Neural progenitor cell (in vitro differentiated cells): ENCODE measurements at places on chromosomes 5 and 9. TPM values are rescaled to one million over a fixed set of nuclear protein-coding genes. Genes with fewer than 3 reads are reported as not detected.

- H3K4me3 ChIP-seq = no peak overlapping the region
- H3K27ac ChIP-seq = no peak overlapping the region
- H3K27me3 ChIP-seq = no peaks in the 10 kb centered on the region
Measured at GRCh38 chr9:581673-582497, 259.6 kb upstream of the DMRT1 start.

Gene IFNB1
- not detected in 2 replicates for total RNA-seq

GRCh38 chr9:99400184-99400731, 178.2 kb downstream of the SEC61B start:
- H3K36me3 ChIP-seq = no peaks in the 10 kb centered on the region
- H3K27ac ChIP-seq = no peak overlapping the region
- DNase-seq = peak; percentile 5
- no peaks in the 10 kb centered on the region for H3K4me1 ChIP-seq
- H3K27me3 ChIP-seq = no peaks in the 10 kb centered on the region

DNA sequence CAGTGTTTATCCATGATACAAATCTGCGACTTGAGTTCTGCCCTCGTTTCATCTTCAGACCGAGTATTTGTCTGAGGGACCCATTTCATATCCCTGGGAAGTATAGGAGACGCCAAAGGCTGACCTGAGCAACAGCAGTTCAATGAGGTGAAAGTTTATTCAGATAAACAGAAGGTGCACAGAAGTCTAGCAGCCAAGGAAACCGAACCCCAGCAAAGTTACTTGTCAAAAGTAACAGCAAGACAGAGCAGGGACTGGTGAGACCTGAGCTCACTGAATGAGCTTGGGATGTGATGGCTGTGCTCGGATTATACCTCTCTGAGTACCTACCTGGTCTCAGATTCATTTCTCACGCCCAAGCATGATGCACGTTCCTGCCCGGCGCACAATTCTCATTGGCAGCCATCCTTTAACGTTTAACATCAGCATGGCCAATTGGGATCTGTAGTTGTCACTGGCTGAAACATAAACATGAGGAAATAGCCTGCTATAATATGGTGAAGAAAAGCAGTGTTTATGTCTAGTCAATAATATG, 599 bp downstream of the LYRM7 start:
- DNase-seq = peak; percentile 9
- no peaks in the 10 kb centered on the region for H3K27me3 ChIP-seq
- peaks cover 5% of the 10 kb centered on the region for H3K4me1 ChIP-seq
- peak overlapping the region; percentile 88 for H3K4me3 ChIP-seq
- H3K36me3 ChIP-seq = no peaks in the 10 kb centered on the region
- H3K27ac ChIP-seq = no peak overlapping the region

Gene IGFBPL1
- 26.6 and 43.2 TPM in 2 replicates for total RNA-seq

DNA sequence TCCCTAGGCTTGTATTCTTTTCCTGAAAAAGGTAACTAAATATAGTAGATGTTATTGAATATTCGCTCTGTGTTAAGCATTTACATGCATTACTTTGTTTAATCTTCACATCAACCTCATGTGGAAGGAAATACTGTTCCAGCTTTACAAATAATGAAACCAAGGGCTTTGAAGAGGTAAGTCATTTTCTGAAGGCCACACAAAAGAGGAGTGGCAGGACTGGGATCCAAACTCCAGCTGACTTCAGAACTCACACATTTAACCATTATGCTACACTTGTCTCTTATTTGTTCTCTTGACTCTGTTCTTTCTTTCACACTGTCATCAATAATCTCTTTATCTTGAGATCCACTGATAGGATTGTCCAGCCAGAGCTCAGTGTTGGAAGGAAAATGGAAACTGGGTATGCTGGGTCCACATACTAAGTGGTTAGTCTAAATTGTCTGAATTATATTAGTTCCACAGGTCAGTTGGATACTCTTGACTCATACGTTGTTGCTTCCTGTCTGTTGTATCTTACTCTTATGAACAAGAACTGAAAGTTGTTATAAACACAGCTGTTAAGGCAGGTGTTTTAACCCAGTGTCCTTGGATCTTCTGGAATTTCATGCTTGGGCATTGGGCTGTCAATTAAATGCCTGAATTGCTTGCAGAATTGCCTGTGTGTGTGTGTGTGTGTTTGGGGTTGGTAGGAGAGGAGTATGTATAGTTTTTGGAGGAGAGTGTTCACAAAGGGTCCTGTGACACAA, 65.6 kb downstream of the TLE4 start:
- no peak overlapping the region for H3K4me3 ChIP-seq
- DNase-seq = no peak
- no peaks in the 10 kb centered on the region for H3K27me3 ChIP-seq
- peaks cover 17% of the 10 kb centered on the region for H3K36me3 ChIP-seq

Gene FBLL1
- 0.19 and 0.34 TPM in 2 replicates for total RNA-seq

Gene ESM1
- total RNA-seq = not detected in 2 replicates

- no peaks in the 10 kb centered on the region for H3K27me3 ChIP-seq
- no peaks in the 10 kb centered on the region for H3K36me3 ChIP-seq
- peaks cover 21% of the 10 kb centered on the region for H3K4me1 ChIP-seq
- no peak overlapping the region for H3K27ac ChIP-seq
Measured at GRCh38 chr5:160747987-160748386, 104.0 kb downstream of the ATP10B start.

DNA sequence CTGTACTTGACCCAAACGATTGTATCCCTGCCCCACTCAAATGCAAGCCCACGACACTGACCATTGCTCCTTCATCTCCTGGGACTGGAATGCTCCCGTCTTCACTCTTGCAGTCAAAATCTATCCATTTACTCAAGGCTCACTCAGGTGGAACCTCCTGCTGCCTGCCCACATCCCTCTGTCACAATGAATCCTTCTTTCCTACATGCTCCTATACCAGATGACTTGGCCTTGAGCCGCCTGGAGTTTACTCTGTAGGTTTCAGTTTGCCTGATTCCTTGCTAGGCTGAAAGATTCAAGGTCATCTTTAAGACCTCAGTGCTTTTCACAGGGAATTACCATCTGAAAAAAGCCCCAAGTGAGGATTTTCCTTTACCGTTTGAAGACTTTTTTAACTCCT, 264.1 kb downstream of the GLIS3 start:
- no peaks in the 10 kb centered on the region for H3K36me3 ChIP-seq
- no peak for DNase-seq
- no peak overlapping the region for H3K4me3 ChIP-seq
- H3K27ac ChIP-seq = no peak overlapping the region

DNA sequence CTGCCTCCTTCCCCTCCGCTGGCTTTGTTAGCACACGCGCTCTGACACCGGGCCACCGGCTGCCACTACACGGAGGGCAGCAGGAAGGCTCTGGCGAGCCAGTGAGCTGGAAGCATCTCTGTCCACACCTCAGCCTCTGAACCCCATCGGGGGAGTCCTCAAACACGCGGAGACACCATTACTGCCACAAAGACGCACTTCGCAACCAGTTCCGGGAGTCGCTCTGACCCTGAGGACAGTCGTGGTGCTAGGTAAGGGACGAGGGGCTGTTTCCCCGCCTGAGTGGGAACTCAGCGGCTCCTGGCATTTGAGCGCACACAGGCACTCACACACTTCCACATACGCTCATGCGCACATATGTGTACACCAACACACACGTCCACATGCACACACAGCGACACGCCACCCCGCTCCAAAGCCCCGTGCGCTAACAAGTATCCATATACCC, 160.0 kb downstream of the C9orf152 start:
- H3K27ac ChIP-seq = no peak overlapping the region
- peak; percentile 72 for DNase-seq
- H3K27me3 ChIP-seq = peaks cover 24% of the 10 kb centered on the region
- H3K36me3 ChIP-seq = no peaks in the 10 kb centered on the region

Gene SPINK7
- total RNA-seq = not detected in 2 replicates

Gene GABRA6
- not detected in 2 replicates for total RNA-seq

- no peak overlapping the region for H3K27ac ChIP-seq
- DNase-seq = no peak
- H3K4me3 ChIP-seq = no peak overlapping the region
- H3K4me1 ChIP-seq = no peaks in the 10 kb centered on the region
- H3K27me3 ChIP-seq = no peaks in the 10 kb centered on the region
Measured at GRCh38 chr9:136910197-136910900, 24.0 kb downstream of the TRAF2 start.

GRCh38 chr5:65760504-65761275, 38.7 kb downstream of the NLN start:
- no peaks in the 10 kb centered on the region for H3K27me3 ChIP-seq
- DNase-seq = no peak
- peaks cover 7% of the 10 kb centered on the region for H3K36me3 ChIP-seq
- H3K4me3 ChIP-seq = no peak overlapping the region

- no peaks in the 10 kb centered on the region for H3K36me3 ChIP-seq
- H3K27ac ChIP-seq = no peak overlapping the region
- H3K4me3 ChIP-seq = no peak overlapping the region
- H3K27me3 ChIP-seq = no peaks in the 10 kb centered on the region
Measured at GRCh38 chr5:155905364-155905763, 421.6 kb upstream of the SGCD start.

Gene PCDHA1
- total RNA-seq = 0.19 and 0.24 TPM in 2 replicates

DNA sequence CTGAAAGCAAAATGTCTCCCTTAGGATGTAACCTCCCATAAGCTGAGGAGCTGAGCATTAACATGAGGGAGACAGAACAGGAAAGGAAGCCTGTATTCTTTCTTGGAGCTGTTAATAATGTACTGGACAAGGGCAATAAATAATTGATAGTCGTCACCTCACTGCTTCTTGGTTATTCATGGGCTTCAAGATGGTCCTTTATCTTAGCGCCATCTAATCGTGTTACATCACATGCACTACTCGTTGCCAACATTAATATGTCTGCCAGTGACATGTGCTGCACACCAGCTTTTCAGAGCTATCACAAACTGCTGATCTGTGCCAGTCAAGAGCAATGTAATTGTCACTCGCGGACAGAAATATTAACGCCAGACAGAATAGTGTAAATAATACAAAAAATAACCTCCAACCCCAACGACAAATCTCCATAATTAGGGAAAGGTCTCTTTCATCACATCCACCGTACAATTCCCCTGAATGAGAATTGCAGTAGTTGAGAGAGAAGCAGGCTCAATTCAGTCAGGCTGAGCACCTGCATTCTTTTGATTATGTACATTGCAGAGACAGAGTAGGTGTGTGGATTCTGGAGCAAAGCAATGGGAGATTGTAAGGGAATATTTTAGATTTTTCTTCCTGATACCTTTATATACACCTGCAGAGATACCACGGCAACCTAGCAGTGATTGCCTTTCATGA, 267.1 kb downstream of the SPATA31D1 start:
- DNase-seq = no peak
- H3K27me3 ChIP-seq = no peaks in the 10 kb centered on the region
- H3K4me1 ChIP-seq = no peaks in the 10 kb centered on the region
- no peak overlapping the region for H3K27ac ChIP-seq
- no peaks in the 10 kb centered on the region for H3K36me3 ChIP-seq

DNA sequence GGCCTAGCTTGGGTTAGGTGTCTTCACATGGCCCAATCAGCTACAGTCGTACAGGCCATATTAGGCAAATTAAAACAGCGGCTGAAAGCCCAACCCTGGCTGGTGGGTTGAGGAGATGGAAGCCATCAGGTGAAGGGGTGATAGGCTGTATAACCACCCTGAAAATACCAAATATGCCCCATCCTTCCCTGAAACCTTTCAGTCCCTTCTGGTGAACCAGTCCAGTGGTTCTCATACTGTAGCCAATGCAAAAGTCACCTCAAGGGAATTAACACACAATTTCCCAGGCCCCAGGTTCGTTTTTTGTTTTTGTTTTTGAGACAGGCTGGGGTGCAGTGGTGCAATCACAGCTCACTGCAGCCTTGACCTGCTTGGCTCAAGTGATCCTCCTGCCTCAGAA, 19.8 kb upstream of the KCNV2 start:
- no peak overlapping the region for H3K27ac ChIP-seq
- H3K27me3 ChIP-seq = no peaks in the 10 kb centered on the region
- peaks cover 17% of the 10 kb centered on the region for H3K4me1 ChIP-seq
- no peak for DNase-seq

GRCh38 chr5:80234116-80234948, 21.5 kb downstream of the SERINC5 start:
- H3K27ac ChIP-seq = peak overlapping the region; percentile 11
- H3K4me3 ChIP-seq = no peak overlapping the region
- peaks cover 14% of the 10 kb centered on the region for H3K4me1 ChIP-seq
- DNase-seq = no peak
- H3K27me3 ChIP-seq = no peaks in the 10 kb centered on the region

- DNase-seq = no peak
- H3K27ac ChIP-seq = no peak overlapping the region
- no peaks in the 10 kb centered on the region for H3K36me3 ChIP-seq
- H3K27me3 ChIP-seq = no peaks in the 10 kb centered on the region
- peaks cover 23% of the 10 kb centered on the region for H3K4me1 ChIP-seq
Measured at GRCh38 chr5:4206127-4206526, 610.5 kb downstream of the IRX1 start.

Gene TMC1
- total RNA-seq = not detected in 2 replicates

- H3K36me3 ChIP-seq = no peaks in the 10 kb centered on the region
- H3K4me1 ChIP-seq = peaks cover 11% of the 10 kb centered on the region
- DNase-seq = peak; percentile 18
Measured at GRCh38 chr5:153551537-153552079, 61.1 kb downstream of the GRIA1 start.

DNA sequence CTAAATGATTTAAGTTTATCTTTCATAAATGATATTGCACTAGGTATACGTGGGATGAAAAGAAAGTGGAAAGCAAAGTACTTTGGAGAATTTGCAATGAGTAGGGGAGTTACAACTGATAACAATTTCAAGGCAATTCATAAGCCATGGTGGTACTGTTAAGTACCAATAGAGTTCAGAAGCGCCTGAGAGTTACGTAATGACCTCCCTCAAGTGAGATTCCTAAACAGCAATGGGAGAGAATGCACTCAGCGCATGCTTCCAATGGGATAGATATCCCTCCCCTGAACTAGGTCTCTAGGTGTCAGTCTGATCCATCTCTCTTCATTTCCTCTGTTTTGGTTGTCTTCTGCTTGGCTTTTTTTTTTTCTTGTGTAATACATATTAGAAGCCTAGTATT, 249.3 kb downstream of the NNT start:
- peaks cover 19% of the 10 kb centered on the region for H3K4me1 ChIP-seq
- no peak for DNase-seq
- no peak overlapping the region for H3K27ac ChIP-seq
- no peak overlapping the region for H3K4me3 ChIP-seq
- H3K36me3 ChIP-seq = no peaks in the 10 kb centered on the region

Gene MLLT3
- 23.8 and 39.1 TPM in 2 replicates for total RNA-seq

GRCh38 chr9:98897745-98898144, 46.0 kb upstream of the COL15A1 start:
- H3K27ac ChIP-seq = no peak overlapping the region
- no peaks in the 10 kb centered on the region for H3K36me3 ChIP-seq
- no peak overlapping the region for H3K4me3 ChIP-seq
- H3K4me1 ChIP-seq = no peaks in the 10 kb centered on the region
- DNase-seq = no peak

Gene FBP2
- not detected in 2 replicates for total RNA-seq

DNA sequence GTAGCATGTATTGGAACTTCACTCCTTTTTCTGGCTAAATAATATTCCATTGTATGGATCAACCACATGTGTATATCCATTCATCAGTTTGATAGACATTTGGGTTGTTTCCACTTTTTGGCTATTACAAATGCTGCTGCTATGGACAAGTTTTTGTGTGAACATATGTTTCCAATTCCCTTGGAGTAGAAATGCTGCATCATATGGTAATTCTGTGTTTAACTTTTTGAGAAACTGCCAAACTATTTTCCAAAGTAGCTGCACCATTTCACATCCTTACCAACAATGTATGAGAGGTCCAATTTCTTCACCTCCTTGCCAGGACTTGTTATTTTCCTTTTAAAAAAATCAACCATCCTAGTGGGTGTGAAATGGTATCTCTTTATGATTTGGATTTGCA, 8.4 kb downstream of the FRRS1L start:
- peaks cover 19% of the 10 kb centered on the region for H3K27me3 ChIP-seq
- no peaks in the 10 kb centered on the region for H3K36me3 ChIP-seq
- H3K4me3 ChIP-seq = no peak overlapping the region
- H3K27ac ChIP-seq = no peak overlapping the region
- H3K4me1 ChIP-seq = no peaks in the 10 kb centered on the region
